CD4-positive, alpha-beta T cell treated with Interferon gamma for 1 hour (primary cell): ENCODE measurements at places on chromosomes 4 and X.
A peak's percentile ranks its signal among the peaks of the same experiment; 100 is the strongest.

GRCh38 chr4:115986573-115986972 is 873.2 kb upstream of the NDST4 start:
- DNase-seq, result no peak

- DNase-seq, result no peak
Measured at GRCh38 chr4:75992462-75992861, 1.7 kb upstream of the SDAD1 start.

DNA sequence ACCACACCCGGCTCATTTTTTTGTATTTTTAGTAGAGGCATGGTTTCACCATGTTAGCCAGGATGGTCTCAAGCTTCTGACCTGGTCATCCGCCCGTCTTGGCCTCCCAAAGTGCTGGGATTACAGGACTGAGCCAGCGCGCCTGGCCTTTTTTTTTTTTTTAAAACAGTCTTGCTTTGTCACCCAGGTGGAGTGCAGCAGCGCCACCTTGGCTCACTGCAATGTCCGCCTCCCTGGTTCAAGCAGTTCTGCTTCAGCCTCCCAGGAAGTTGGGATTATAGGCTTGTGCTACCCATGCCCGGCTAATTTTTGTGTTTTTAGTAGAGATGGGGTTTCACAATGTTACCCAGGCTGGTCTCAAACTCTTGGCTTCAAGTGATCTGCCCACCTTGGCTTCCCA is 28.9 kb downstream of the ZFX start:
- DNase-seq, result no peak

GRCh38 chr4:145406970-145407369 is 74.7 kb upstream of the SMAD1 start:
- no peak for DNase-seq

GRCh38 chr4:48139691-48140090 is 5.6 kb upstream of the TXK start:
- peak; percentile 2 for DNase-seq

- DNase-seq, result no peak
Measured at GRCh38 chr4:77827343-77827742, 8.2 kb upstream of the CNOT6L start.

- no peak for DNase-seq
Measured at GRCh38 chr4:119835613-119835910, 207.0 kb upstream of the PDE5A start.

- DNase-seq, result peak; percentile 87
Measured at GRCh38 chrX:40175511-40176350, 78.0 kb upstream of the BCOR start.

DNA sequence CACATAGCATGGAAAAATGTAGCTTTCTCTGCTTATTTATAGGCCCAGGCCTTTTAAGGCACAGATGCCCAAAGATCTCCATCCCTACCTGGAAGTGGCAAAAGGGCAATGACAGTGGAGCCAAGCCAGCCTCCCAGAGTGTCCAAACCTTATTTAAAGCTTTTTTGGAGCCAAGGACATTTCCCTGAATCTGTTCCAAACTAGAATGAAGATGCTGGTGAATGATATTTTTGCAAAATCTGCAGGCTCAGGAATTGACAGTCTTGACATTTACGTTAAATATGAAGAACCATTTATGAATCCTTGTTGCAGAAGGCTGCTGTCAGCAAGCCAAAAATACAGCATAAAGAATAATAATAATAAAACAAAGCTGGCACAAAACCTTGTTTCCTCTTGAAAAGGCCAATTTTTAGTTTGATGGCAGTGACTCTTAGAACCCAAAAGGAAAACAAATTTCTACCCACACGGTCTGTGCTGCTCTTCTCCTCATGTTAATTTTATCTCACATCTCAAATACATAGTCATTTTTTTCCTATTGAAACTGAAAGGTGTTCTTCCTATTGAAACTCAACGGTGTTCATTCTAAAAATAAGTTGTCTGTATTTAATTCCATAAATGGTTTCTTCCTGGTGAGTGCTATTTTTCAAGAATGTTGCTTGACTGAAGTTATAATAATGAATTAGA is 206.3 kb upstream of the TBL1X start:
- no peak for DNase-seq

DNA sequence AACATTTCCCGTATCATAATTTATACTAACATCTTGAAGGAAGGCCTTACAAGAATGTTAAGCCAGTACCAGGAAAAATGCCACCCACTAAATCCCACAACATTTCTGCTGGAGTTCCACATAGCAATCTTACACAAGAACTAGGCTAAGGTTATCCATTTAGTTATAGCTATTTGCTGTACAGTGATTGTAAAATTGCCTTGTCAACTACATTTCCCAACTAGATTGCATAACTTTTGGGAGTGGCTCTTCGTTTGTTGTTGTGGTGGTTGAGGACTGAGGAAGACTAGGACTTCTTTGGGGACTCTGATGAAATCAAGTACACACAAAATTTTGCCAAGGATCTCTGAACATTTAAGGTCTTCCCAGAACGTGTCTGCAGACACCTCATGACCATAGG is 8.0 kb downstream of the IBSP start:
- DNase-seq, result no peak

GRCh38 chr4:186541801-186542200 is 13.6 kb downstream of the MTNR1A start:
- DNase-seq, result no peak

- DNase-seq, result no peak
Measured at GRCh38 chr4:101600287-101600686, 190.2 kb upstream of the BANK1 start.

DNA sequence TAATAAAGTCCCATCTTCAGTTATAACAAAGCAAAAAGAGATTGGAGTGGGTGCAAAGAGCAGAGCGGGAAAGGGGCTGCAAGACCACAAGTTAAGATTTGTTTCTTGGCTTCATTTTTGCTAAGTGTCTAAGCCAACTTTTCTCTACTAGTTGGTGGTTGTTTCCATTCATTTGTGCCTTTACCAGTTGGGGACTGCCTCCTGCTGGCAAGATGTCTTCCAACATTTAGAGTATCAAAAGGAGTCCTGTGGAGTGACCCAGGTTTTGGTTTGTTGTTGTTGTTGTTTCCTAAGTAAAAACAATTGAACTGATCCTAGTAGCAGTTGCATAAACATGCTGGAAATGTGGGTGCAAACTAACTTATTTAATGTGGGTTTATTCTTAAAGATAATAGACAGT is 121.1 kb downstream of the SPATA18 start:
- DNase-seq, result no peak

- DNase-seq, result no peak
Measured at GRCh38 chrX:111167334-111167733, 71.3 kb downstream of the PAK3 start.

DNA sequence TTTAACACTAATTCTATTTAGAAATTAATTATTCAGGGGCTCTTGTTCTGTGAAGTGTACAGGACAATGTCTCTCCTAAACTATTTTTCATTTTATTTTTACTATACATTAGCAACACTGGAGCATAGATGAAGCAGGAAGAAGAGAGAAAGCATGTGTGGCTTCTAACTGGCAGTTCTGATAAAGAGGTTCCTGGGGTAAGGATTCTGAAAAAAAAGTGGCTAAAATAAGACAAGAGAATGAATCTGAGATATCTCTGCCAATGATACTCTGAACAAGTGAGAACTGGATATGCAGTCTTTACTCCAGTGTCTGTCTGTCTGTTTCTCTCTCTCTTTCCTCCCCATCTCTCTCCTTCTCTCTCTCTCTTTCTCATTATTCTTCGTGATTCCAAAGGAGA is 125.9 kb downstream of the MAML3 start:
- DNase-seq, result no peak

DNA sequence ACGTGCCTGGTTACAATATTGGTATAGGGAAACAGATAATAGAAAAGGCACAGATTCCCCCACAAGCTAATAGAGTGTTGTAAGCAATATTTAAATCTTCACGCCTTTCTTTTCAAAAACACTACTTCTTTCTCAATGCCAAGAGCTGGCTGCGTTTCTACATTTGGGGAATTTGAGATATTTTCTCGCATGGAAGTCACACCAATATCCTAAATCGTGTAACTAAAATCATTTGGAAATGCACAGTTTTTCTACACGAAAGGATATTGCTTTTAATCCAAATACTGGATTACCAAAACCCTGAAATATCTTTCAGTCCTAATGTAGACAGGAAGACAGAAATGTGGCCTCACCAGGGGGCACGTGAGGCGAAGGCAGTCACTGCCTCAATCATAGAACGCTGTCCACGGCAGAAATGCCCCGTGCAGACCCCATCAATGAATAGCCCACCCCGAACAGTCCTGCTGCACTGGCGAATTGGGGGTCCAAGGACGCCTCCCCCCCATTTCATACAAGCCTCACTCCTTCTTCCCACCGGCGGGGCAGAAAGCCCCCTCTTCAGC is 106.6 kb downstream of the NSUN7 start:
- no peak for DNase-seq

DNA sequence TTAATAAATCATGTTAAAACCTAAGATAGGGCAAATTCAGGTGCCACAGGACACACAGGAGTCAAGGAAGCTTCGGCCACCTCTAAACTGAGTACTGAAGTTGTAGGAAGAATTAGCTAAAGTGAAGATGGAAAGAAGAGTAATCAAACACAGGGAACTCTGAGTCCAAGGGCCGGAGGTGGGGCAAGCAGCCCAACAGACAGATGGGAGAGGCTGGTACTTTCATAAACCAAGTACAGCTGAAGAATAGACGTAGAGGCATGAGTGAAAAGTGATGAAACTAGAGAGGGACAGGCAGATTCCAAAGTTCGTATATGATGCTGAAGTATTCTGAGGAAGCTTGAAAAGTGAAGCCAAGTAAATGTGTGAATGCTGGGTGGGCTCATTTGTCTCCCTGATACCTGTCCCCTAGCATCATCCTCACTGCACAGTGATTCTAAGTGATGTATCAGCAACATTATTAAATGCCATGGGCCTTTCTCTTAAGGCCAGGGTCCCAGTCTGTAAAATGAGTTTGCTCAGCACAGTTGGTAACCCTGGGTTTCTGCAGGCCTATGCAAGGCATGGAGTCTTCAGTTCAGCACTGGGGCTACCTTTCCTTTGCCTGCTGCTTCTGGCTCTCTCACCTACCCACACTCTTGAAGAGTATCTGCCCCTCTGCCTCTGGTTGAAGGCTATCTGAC is 203.3 kb downstream of the NR3C2 start:
- no peak for DNase-seq

GRCh38 chrX:34218063-34218462 is 85.9 kb upstream of the FAM47A start:
- DNase-seq, result no peak

DNA sequence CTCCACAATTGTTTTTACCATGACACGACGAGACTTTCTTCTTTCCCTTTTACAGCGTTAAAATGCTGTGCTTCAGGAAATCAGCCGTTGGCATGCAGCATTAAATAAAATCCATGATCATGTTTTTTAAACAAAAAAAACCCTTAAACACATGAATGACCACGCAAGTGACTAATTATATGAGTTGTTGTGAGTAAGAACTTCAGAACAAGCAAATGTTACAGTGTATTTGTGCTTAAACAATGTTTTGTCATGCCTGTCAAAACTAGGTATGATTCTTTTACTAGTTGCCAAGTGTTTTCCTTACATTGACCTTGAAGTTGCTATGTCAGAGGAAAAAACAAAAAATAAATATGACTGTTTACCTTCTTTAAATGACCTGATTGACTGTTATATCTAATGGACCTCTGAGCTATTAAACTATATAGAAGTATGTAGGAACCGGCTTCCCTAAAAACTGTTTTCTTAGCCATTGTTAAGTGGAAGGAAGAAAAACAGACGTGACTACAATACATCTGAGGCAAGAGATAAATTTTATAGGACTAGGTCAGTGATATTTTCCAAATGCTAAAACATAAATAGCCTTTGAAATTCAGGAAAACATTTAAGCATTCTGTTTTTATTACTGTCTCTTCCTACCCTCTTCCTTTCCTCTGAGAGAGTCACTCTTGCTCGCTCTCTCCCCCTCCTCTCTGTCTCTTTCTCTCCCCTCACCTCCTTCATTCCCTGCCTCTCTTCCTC is 197.1 kb downstream of the PALLD start:
- no peak for DNase-seq

- no peak for DNase-seq
Measured at GRCh38 chrX:23937100-23937499, 29.3 kb downstream of the CXorf58 start.

DNA sequence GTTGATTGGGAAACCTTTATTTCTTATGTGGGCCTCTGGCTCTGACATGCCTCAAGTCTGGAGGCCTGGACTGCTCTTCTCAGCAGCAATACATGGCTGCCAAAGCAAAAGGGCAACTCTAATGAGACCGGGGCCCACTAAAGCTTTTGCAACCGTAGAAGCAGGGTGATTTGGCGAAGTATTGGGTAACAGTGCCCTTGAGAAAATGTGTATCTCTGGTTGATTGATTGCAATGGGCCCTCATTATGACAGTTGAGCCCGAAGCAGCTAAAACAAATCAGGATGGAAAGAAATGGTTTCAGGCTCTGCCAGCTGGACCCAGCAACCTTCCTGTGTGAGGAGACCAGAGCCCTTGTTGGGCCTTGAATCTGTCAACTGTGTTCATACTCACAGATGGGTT is 73.4 kb downstream of the CLCN4 start:
- DNase-seq, result no peak

DNA sequence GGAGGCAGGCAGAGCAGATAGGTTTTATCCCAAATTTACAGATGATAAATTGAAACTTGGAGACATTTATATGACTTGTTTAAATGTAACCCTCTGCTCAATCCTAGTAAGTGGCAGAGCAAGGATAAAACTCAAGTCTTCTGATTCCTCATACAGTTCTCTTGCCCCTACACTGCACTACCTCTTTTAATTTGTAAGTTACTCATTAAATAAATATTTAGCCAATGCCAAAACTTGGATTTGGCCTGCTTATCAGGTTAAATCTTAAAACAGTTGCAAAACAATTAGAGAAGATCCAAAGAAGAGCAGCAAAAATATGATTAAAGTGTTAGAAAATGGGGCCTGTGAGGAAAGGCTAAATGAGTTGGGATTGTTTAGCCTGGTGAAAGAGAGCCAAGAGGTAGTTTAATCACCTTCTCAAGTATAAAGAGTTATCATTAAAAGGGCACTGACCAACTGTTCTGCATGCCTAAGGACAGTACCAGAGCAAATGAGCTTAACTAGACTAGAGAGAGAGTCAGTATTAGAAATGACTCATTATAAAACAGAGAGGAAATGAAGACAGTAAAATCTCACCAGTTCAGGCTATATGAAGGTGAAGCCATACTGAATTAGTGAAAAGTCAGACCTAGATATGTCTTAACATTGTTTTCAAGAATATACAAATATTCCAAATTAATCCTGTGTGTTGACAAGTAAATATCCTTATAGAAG is 146.3 kb downstream of the GRIA3 start:
- no peak for DNase-seq

DNA sequence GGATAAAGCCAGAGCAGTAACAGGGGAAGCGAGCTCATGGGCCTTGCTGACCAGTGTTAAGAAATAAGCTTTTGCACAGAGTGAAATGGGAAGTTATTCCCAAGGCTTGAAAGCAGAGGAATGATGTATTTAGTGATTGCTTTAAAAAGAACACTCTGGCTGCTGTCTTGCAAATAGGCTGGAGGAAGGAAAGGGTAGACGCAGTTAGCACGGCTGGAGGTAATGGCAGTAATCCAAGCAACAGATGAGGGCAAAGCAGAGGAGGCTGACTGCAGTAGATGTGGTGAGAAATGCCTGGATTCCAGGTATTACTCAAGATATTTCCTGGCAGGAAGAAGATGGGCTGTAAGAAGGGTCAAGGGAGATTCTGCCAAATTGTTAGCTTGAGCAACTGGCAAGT is 1342.3 kb upstream of the AGA start:
- no peak for DNase-seq

- DNase-seq, result peak; percentile 4
Measured at GRCh38 chr4:78951862-78952472, 12.7 kb upstream of the PAQR3 start.
